ENCODE measurements at places on chromosomes 4 and X.

- DNase-seq = no peak
These were observed 49.0 kb downstream of the SH2D1A start for GRCh38 chrX:124395145-124395880.

GRCh38 chr4:174674305-174674840 lies 152.1 kb upstream of the HPGD start:
- DNase-seq = no peak

GRCh38 chr4:119632216-119632615 lies 3.6 kb upstream of the PDE5A start:
- no peak for DNase-seq

- no peak for DNase-seq
These were observed 71.6 kb downstream of the FAM53A start for GRCh38 chr4:1612278-1613098.

- DNase-seq = no peak
These were observed 34.9 kb upstream of the FHDC1 start for GRCh38 chr4:152901205-152901604.

- DNase-seq = no peak
These were observed 508.7 kb downstream of the TRIML1 start for GRCh38 chr4:188647820-188648370.

GRCh38 chr4:14994242-14994641 lies 8.0 kb upstream of the CPEB2 start:
- DNase-seq = no peak

- DNase-seq = peak; percentile 45
These were observed 84.0 kb downstream of the WWC2 start for GRCh38 chr4:183182873-183183725.

DNA sequence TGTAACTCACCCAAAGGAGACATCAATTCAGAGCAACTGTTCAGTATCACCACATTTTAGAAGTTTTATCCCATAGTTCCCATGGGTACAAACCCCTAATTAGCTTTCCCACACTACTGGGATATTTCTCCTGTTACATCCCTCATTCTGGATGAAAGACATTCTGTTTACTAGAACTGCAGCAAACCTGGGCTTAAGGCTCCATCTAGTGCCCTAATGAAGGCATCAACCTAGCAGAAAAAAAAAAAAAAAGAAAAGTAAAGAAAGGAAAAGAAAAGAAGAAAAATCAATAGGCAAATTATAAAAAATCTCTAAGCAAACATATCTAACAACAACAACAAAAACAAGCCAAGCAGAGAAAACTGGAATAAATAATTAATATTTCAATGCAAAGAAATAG lies 133.7 kb upstream of the CPXCR1 start:
- peak; percentile 16 for DNase-seq

DNA sequence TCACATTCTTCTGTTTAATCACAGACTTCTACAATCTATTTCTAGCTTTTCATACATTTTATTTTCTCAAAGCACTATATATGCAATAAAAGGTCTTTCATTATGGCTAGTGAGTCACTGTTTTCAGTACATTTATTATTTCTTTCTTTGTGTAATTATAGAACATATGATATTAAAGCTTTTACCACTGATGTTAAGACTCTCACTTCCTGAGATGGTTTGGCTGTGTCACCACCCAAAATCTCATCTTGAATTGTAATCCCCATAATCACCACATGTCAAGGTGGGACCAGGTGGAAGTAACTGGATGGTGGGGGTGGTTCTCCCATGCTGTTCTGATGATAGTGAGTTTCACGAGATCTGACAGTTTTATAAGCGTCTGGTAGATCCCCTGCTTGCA lies 41.9 kb downstream of the UBA6 start:
- DNase-seq = no peak

DNA sequence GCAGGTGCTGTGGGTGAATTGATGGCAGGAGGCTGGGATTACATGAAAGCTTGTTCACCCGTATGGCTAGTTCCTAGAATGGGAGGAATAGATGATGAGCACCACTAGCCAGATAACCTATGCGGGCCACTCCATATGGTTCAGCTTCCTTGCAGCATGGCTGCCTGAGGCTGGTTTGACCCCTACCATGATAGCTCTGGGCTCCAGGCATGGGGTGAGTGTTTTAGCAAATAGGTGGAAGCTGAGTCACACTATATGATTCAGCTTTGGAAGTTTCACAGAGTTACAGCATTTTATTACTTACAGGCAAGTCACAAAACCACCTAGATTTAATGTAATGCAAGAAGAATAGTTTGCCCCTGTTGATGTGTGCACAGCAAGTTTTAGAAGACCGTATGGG lies 603.2 kb downstream of the STIM2 start:
- DNase-seq = no peak

- no peak for DNase-seq
These were observed 24.8 kb downstream of the NHSL2 start for GRCh38 chrX:71935476-71935875.

DNA sequence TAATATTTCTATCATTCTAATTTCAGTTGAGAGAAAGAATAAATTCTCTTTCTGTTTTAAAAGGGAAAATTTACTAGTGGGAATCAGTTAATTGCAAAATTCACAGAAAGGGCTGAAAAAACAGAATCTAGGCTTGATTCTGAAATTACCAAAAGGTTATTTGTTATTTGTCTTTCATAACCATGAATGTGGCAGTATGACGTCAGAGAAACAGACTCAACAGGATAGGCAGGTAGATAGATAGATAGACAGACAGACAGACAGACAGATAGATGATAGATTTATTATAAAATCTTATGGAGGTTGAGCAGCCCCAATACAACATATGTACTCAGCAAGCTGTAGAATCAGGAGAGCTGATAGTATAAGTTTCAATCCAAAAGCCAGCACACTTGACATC lies 311.0 kb downstream of the ADAM29 start:
- no peak for DNase-seq

- no peak for DNase-seq
These were observed 2.9 kb downstream of the DOK7 start for GRCh38 chr4:3465698-3466671.

DNA sequence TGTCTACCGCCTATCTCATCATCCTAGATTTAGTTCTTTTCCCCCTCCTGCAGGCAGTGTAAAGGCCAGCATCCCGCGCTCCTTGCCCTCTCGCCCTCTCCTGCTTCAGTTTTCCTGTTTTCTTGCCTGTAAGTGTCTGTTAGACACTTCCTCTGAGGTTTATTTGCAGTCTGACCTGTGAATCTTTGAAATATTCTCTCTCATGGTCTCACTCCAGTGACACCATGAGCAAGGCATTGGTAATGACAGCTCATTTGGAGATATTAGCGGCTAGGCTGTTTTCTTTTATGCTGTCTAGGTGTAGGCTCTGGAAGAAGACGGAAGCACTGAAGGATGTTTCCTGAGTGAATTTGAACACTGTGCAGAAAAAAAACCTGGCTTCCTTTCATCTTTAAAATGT lies 179.6 kb downstream of the KDR start:
- DNase-seq = no peak

DNA sequence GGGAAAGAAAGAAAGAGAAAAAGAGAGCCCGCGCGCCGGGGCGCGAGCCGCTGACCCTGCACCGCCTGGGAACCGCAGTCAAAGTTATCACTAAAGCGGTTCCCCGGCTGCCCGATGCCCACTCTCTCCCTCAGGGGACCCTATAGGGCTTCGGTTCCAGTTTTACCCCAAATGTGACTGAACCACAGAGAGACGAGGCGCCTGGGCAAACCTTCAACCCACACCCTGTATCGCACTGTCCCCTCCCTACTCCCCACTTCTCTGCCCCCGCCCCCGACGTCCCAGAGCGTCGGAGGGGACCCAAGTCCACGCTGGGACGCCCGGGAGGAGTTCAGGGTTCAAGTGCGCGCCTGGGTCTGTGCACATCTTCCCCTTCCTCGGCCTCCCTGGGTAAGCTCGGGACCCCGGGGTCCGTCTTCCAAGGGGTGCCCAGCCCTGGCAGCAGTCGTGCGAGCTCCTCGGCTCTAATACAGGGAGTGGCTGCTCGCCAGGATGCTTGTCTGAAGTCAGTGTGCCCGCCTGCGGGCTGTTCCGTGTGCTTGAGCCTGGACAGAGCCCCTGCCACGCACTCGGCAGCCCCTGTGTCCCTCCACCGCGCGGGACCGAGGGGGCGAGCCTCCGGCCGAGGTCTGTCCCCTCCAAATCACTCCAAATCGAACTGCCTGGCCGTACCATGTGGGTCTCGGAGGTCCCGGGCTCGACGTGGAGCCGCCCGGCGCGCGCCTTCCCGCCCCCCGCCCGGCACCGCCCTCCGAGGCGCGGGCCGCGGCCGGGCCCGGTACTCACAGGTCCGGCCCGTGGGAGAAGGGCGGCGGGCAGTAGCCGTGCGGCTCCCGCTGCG lies 960 bp downstream of the TRPC3 start:
- DNase-seq = no peak

DNA sequence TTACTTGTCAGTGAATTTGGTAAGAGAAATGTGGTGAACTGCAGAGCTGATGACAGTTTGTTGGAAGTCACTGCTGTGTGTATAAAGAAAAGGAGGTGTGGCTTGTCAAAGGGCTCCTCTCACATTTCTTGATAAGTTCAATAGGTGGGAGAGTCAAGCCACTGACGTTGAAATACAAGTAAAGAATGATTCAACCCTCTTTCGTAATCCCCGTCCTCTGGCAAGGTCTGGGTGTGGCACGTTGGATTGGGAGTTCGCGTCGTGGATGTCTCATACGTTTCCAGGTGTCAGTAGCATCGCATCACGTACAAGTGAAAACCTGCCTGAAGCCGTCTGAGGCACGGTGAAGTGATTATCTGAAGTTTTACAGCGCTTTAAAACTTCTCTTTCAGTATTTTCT lies 76.4 kb downstream of the EGF start:
- no peak for DNase-seq

DNA sequence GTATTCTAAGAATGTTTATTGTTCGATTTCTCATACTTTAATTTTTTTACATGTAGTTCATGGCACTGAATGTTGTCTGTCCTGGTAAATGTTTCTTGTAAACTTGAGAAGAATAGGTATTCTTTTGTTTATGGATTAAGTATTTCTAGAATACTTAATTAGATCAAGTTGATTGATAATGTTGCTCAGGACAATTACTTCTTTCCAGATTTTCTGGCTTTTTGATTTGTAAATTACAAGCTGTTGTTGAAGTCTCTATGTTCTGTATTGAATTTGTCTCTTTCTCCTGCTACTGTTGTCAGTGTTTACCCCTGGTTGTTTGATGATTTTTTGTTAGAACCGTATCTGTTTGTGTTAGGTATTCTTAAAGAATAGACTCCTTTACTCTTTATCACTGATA lies 1720.9 kb upstream of the AGA start:
- no peak for DNase-seq

GRCh38 chrX:43978226-43978625 lies 5.0 kb upstream of the NDP start:
- DNase-seq = no peak

DNA sequence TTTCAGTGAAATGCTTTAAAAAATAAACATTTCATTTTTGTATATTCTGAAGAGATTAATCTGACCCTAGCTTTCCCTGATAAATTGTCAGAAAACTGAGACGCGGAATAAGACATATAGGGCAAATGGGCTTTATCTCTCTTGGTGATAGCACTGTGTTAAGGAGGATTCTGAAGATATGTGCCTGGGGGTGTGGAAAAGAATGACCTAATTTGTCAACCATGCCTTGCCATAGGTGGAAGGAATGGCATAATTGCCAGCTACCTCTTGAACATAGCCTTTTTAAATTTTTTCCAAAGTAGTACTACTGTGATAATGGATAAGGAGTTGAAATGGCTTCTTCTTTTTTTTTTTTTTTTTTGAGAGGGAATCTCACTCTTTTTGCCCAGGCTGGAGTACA lies 11.7 kb downstream of the JADE1 start:
- no peak for DNase-seq

DNA sequence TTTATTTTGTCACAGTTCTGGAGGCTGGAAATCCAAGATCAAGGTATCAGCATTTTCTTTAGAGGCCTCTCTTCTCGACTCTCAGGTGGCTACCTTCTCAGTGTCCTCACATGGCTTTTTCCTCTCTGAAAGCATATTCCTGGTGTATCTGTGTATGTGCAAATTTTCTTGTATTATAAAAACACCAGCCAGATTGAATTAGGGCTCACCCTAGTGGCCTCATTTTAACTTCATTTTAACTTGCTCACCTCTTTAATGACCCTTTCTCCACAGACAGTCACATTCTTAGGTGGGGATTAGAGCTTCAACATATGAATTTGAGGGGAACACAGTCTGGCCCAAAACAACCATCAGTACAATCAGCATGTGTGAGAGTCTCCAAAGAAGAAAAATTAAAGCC lies 542.4 kb upstream of the FAM241A start:
- no peak for DNase-seq

GRCh38 chrX:80876877-80877276 lies 67.2 kb upstream of the BRWD3 start:
- no peak for DNase-seq

DNA sequence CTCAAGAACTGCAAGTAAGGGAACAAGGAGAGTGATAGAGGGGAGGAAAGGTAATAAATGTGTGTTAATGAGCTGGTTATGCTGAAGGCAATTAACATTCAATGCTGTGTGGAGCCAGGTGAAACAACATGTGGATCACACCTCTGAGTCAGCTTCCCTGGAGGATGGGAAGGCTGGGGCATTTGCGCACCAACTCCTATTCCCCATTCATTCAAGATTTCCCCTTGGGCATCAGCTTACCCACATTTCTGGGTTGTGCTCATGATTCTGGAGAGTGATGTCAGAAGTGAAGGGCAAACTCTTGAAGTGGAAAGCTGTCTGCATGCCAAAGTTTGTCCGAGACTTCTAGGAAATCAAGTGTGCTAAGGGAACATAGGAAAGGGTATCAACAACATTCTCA lies 461.4 kb downstream of the MID1IP1 start:
- DNase-seq = no peak
